ENCODE measurements at places on chromosomes 1 and 21.

DNA sequence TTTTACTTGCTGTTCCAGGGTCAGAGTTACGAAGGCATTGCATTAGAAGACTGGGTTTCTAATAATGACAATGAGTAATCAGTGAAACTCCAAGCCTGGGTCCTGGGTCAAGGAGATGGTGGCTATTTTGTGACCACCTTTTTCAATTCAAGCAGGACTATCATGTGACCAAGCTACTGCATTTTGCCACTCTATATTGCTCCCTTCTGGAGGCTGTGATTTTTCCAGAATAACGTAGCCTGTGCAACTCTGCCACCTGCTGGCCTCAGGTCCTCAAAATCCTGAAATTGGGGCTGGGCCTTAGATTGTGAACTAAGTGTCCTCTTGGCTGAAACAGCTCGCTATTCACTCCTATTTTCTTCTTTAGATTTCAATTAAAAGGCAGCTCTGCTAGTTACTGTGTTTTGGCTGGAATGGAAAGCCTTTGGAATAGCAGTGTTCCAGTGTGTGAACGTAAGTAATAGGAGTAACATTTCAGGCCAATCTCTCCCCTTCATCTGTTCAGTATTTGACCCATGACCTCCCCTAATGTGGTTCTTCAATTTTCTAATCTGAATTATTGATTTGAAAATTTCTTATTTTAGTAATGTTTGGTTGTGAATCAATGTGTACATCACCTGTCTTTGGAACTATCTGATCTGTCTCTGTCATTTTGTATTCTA is 52.9 kb upstream of the CD46 start:
- peak; percentile 60 for DNase-seq

DNA sequence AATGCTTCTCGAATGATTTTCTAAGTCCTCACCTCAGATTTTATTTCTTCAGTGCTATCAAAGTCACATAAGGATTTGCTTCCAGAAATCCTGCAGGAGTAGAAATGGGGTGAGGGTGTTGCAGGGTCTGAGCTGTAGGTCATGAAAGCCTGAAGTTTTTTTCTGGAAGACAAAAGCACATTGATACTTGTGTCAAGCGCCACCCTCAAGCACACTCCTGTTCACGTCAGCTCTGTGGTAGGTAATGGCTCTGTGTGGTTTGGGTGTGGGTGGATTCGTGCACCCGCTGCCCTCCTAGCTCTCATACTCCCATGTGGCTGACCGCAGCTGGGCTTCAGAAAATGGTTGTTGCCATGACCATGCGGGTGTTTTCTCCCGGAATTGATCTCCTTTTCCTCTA is 39.9 kb downstream of the AKNAD1 start:
- no peak for DNase-seq

- DNase-seq: no peak
Observed at GRCh38 chr1:45331436-45332345, 5.0 kb downstream of the HPDL start.

DNA sequence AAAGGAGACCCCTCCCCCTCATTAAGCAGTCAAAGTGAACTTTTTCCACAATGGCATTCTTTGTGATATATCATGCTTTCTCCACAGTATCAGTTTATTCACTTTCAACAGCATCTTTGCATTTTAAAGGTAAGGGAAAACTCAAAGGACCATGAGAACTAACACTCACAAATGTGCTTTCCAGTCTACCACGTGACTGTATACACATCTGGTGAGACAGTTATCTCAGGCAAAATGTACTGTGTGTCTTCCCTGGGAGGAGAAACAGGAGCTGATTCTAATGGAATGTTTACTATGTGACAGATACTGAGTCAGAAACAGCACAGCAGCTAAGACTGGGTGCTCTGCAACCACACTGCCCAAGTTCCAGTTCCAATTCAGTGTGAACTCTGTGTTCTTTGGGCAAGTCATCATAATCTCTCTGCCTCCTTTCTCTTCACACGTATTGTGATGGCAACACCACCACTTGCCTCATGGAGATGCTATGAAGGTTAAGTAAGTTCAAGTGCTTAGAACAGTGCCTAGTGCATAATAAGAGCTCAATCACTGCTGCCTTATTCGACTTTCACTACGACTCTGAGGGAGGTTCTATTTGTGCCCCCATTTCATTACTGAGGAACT is 79.0 kb downstream of the SLC45A1 start:
- DNase-seq: peak; percentile 72

GRCh38 chr1:157955857-157956256 is 37.6 kb upstream of the KIRREL1 start:
- DNase-seq: peak; percentile 68

DNA sequence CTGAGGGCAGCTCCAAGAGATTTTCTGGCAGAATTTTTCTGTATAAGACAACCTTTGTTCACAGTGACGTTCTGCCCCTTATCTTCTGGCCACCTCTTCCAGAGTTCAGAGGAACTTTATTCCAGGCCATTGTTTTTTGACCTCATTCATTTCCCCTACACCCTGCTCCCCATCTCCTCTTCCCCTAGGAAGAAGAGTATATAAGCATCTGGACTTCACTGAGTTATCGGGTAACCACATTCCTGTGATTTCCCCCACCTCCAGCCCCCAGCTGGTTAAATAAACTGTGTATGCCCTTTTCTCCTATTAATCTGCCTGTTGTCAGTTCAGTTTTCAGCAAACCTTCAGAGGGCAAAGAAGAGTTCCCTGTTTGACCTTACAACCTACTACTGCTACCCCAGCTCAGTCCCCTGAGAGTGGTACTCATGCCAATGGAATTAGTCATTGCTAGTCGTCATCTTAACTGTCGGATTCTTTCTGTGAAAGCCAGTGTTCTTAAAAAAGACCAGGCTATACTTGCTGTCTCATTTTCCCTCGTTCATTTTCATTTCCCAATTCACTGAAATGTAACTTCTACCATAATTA is 14.3 kb upstream of the ALG14 start:
- DNase-seq: no peak

- DNase-seq: no peak
Observed at GRCh38 chr1:223460566-223461189, 67.5 kb downstream of the CCDC185 start.

GRCh38 chr1:55128418-55128995 is 86.7 kb downstream of the USP24 start:
- no peak for DNase-seq

DNA sequence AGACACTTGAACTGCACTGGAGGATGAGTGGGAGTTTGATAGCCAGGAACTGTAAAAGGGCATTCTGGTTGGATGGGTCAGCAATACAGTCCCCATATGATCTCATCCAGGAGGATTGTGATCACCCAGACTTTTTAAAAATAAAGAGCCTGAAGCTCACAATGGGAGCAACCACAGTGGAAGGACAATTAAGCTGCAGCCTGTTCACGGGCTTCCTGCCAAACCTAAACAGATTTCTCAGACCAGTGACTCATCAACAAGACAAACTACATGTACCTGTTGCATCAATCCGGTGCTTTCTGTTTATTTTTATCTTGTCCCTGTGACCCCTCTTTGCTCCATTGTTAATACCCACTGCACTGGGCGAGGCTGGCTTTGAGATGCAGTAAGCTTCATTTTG is 52.3 kb downstream of the PAPPA2 start:
- DNase-seq: no peak

- DNase-seq: no peak
Observed at GRCh38 chr1:205294934-205295333, 26.6 kb downstream of the NUAK2 start.

DNA sequence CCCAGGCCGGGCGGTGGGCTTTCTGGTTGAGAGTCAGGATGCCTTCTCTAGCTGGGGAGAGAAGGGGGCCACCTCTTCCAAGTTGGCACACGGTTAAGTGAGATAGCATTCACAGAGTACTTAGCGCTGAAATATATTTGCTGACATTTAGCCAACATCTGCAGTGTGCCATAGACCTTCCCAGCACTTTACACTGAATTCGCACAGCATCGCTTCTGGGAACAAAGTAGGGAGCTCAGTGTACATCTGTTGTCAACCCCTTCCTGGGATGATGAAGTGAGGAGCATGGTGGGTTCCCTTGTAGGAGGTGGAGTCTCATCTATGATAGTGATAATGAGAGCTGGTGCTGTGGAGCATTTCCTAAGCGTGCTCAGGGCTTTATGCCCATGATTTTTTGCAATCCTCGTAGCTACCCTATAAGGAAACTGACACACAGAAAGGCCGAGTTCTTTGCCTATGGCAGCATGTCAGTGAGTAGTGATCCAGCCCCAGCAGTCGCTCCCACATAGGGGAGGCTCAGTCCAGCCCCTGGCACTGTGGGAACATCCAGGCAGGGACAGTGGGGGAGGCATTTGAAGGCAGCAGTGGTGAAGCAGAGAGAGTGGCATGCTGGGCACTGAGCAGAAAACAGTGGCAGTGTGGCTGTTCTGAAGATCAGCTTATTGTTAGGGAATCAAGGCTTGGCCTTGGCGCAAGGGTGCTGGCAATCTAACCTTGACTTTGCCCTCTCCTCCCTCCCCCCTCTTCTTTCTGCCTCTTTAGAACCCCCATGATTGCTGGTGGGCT is 176.2 kb downstream of the PGBD5 start:
- no peak for DNase-seq

GRCh38 chr1:34842073-34842472 is 17.5 kb downstream of the SMIM12 start:
- no peak for DNase-seq

DNA sequence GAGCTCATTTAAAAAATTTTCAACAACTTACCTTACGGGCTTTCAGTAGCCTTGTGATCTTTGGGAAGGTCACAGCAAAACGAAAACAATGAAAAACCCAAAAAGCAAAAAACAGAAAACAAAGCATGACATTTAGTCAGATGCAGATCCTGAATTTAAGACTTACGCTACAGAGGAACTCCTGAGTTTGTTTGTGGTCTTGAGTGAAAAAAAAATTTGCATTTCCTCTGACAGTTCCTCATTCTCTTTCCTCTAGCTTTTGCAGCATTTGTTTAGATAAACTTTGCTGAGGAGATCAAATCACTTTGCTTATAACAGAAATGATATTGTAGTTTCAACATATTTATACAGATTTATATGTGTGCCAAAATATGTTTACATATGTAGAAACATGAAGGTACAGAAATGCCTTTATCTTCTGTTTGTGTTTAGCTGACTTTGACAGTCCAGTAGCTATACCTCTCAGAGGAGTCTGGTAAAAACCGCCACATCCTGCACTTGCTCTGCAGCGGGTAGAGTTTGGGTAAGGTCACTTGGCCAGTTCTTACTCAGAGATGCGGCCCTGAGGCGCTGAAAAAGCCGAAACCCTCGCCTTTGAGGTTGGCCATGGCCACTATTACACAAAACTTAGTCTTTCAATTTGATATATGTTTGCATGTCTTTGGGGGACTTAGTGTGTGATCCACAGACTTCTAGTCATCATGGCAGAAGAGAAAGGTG is 142.5 kb downstream of the TNR start:
- DNase-seq: peak; percentile 21

DNA sequence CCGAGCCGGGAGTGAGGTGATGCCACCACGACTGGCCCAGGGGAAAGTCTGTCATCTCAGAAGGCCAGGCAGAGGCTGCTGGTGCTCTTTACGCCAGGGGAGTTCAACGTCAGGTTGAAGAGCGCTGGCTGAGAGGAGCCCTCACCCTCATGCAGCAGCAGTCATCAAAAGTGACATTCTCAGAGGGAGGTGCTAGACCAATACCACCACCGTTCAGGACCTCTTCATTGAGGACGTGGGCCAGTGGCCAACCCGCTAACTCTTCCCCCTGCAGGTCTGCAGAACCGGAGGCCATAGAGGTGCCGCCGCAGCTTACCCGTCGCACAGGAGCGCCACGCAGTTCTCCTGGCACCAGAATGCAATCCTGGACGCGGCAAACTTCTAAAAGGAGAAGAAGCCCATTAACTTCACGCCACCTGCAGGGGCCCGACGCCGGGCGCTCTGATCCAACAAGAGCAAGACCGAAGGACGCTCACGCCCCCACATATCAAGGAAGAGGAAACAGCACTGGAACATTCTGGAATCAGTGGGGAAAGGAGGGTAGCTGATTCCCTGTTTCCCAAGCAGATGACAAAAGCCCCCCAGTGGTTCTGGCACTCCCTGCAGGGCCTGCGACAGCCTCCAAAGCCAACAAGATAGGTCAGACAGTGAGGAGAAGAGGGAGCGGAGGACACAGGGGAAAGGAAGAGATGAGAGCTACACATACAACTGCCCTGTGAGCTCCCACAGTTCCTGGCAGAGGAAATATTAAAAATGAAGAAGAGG is 24.9 kb downstream of the WDR4 start:
- no peak for DNase-seq

- DNase-seq: no peak
Observed at GRCh38 chr1:223535319-223535718, 130.2 kb downstream of the CAPN8 start.

DNA sequence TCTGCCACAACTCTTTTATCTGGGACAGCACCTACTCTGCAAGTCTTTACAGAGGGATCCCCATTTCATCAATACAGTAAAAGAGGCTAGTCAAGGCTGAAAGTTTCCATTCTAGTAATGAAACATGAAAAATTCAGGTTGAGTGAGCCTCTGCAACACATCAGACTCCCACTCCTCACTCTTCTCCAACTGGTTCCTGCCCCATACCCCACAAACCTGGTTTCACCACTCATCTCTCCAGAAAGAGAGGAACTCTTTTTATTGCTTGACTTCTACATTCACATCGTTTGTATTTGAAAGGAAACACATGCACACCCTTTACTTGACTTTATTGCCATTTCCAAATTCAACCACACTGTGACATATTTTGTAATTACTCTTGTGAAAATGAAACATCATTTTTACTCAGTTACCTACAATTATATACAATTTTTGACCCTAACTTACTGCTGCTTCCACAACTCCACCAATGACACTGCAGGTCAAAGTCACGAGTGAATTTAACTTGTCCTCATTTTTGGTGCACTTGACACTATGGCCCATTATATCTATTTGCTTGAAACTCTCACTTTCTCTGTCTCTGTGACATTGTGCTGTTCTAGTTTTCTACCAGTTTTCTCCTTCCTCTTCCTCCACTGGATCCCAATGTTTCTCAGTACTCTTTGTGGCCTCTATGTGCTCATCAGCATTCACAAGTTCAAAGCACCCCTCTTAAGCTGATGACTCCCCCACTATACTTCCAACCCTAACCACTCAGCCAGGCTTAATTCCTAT is 8.0 kb downstream of the STX6 start:
- DNase-seq: peak; percentile 51

DNA sequence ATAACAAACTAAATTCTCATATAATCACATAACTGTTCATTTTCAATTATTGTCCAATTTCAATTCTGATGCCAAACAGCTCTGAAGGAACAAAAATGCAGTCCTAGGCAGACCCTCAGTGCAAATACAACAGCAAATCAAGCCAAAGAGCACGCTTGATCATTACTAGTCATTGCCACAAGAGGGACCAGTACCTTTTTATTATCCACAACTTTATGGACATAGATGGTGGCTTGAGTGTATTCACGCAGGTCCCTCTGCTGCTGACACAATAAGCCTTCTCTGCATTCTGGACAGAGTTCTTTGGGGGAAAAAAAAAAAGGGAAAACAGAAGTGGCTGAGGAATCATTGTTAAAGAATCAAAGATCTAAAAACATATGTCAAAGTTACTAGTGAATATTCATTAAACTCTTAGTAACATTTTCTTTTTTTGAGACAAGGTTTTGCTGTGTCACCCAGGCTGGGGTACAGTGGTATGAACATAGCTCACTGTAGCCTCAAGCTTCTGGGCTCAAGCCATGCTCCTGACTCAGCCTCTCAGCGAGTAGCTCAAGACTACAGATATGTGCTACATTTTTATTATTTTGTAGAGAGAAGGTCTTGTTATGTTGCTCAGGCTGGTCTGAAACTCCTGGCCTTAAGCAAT is 34.3 kb upstream of the RAP1GAP start:
- peak; percentile 7 for DNase-seq

All from suppressor macrophage treated with lipopolysaccharide for 4 hours (primary cell).